ENCODE measurements at places on chromosomes 1 and 21.

- DNase-seq, result no peak
Observed at GRCh38 chr1:46152016-46152415, 19.6 kb upstream of the PIK3R3 start.

GRCh38 chr1:24111996-24112779 lies at the start of gene MYOM3:
TSS of gene MYOM3 (minus strand) at chr1:24112135. CDS start at chr1:24108636, 3,499 bp downstream.
- DNase-seq, result peak; percentile 67

GRCh38 chr1:36609241-36610027 lies 126.7 kb upstream of the CSF3R start:
- peak; percentile 54 for DNase-seq

DNA sequence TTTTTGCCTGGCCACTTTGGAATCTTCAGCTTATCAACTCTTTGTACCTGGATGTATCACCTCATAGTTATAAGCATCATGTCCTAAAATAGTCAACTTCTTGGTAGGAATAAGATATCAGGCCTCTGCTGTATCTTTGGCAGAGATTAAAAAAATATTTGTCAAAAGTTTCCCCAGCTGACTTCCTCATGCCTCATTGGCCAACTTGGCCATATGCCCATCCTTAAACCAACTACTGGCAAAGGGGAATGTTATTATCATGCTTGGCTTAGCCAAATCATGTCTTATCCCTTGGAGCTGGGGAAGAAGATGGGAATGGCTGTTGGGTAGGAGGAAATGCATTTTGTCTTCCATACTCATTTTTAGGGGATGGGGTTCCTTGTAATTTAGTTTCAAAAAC lies 23.4 kb downstream of the NFASC start:
- no peak for DNase-seq

- DNase-seq, result no peak
Observed at GRCh38 chr1:10687782-10688408, 108.6 kb downstream of the CASZ1 start.

DNA sequence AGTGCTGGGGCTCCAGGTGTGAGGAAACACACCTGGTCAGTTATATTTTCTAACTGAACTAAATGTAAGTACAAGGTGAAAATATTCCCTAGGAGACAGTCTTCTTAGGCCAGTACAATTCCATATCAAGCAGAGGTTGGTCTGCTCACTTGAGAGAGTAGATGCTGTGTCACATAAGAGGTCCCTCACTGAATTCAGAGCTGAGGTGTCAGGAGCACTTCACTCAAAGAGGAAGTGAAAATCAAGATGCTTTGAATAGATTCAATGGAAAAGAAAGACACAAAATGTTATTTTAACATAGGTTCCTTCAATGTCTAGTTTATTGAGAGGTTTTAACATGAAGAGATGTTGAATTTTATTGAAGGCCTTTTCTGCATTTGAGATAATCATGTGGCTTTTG lies 4.3 kb upstream of the FCRL3 start:
- no peak for DNase-seq

- DNase-seq, result peak; percentile 82
Observed at GRCh38 chr1:36178471-36179219, 22.7 kb downstream of the MAP7D1 start.

- no peak for DNase-seq
Observed at GRCh38 chr1:32272557-32273390, 19.1 kb upstream of the HDAC1 start.

- no peak for DNase-seq
Observed at GRCh38 chr1:203227371-203228083, 1.9 kb downstream of the CHIT1 start.

- peak; percentile 19 for DNase-seq
Observed at GRCh38 chr1:165143437-165144065, 213.0 kb downstream of the LMX1A start.

- DNase-seq, result peak; percentile 88
Observed at GRCh38 chr21:15063814-15064575, 805 bp downstream of the NRIP1 start.

- no peak for DNase-seq
Observed at GRCh38 chr1:19360016-19360415, 47.9 kb downstream of the SLC66A1 start.

DNA sequence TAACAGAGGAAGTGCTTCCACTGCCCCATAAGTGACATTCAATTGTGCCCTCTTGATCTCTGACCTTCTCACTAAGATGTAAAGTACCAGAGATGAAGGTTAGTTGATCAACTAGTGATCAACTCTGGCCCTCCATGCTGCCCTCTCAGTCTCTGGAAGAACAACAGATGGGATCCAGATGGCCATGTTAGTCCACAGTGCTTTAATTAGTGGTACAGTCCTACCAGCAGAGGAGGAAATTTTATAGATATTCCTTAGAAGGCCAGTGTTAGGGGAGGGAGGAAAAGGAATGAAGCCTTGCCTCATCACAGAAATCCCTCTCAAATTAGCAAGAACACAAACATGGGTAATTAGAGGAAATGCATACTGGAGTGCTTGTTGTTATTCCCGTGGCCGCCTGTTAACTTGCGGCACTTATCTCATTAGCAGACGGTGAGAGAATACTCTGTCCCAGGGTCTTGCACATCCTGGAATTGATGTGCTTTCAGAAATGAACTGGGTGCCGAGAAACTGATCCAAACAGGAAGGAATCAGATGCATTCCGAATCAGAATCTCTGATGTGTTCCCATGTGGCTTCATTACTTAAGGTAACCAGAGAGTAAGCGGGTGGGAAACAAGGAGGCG lies 91.1 kb upstream of the RGS4 start:
- no peak for DNase-seq

GRCh38 chr1:202186327-202186726 lies 7.3 kb upstream of the LGR6 start:
- no peak for DNase-seq

- DNase-seq, result no peak
Observed at GRCh38 chr1:37149296-37149695, 115.0 kb upstream of the GRIK3 start.

DNA sequence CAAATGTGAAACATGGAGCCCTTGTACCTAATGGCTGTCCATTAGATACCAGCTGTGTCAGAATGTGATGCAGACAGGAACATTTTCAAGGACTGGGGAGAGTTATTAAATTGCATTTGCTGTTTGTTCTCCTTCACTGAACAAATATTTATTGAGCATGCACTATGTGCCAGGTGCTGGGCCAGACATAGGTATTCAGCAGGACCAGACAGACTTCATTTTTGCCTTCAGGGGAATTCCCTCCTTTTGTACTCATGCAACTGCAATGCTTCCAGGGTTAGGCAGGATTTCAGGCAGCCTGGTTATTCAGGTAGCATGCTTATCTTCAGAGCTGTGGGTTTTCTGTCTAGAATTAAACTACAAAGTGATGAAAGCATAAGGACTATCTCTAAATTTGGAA lies 64.2 kb upstream of the SMYD2 start:
- DNase-seq, result peak; percentile 51

GRCh38 chr21:34592120-34592955 lies 22.6 kb downstream of the RCAN1 start:
- DNase-seq, result peak; percentile 84

DNA sequence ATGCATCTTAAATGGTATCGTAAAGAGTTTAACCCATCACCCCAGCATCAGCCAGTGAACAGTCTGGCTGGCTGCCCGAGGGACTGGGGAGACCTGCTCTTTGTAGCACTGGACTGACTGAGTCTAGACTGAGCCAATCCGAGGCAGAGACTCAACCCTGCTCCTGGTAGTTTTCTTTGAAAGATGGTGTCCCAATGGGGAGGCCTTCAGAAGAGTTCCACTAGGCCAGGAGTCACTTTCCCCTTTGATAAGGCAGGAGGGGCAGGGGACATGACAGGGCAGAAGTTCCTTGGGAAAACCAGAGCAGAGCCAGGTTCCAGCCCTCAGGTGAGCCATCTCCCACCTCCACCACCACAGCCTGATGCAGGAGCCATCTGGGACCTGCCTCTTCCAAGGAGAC lies 203.5 kb downstream of the CAMTA1 start:
- no peak for DNase-seq

GRCh38 chr1:4267381-4268261 lies 367.5 kb upstream of the C1orf174 start:
- DNase-seq, result no peak

- DNase-seq, result no peak
Observed at GRCh38 chr1:41739061-41739955, 179.4 kb downstream of the HIVEP3 start.

GRCh38 chr1:14724678-14725077 lies 126.2 kb downstream of the KAZN start:
- no peak for DNase-seq

GRCh38 chr1:59305188-59305587 lies 8.3 kb downstream of the FGGY start:
- no peak for DNase-seq

DNA sequence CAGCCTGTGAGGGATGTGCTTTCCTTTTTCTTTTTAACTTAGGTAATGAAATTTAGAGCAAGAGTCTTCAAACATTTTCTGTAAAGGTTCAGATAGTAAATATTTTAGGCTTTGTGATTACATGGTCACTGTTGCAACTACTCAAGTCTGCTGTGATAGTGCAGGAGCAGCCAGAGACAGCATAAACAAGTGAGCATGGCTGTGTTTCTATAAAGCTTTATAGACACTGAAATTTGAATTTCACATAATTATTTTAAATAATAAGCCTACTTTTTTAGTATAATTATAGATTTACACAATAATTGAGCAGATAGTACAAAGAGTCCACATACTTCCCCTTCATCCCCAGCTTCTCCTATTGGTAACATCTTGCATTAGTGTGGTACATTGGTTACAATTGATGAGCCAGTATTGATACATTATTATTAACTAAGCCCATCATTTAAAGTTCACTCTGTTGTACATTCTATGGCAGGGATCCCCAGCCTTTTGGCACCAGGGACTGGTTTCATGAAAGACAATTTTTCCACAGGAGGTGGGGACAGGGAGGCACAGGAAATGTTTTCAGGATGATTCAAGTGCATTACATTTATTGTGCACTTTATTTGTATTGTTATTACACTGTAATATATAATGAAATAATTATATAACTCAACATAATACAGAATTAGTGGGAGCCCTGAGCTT lies 3.0 kb downstream of the ATF6 start:
- DNase-seq, result no peak

DNA sequence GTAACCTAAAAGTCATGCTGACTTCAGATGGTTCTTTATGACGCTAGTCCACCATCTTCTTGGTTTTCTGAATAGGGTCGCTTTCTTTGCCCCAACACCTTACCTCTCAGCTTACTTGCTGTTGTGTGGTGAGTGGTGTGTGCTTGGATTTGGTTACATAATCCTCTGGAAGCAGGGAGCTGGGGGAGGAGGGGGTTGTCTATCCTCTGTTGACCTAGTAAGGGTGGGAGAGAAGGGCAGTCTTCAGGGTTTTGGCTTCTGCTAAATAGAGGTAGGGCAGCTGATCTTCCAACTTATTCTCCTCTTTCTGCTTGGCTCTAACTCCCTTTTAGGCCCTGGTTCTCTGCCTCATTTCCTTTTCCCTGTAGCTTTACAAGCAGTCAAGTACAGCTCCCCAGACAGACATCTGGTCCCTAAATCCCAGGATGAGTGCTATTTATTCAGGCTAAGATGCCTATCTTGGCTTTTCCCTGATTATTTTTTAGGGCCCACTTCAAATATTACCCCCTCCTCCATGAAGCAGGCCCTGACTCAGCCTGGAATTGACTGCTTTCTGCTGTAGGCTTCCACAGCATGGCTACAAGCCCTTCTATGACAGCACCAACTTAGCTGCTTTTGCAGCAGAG lies 6.4 kb upstream of the REN start:
- DNase-seq, result no peak

DNA sequence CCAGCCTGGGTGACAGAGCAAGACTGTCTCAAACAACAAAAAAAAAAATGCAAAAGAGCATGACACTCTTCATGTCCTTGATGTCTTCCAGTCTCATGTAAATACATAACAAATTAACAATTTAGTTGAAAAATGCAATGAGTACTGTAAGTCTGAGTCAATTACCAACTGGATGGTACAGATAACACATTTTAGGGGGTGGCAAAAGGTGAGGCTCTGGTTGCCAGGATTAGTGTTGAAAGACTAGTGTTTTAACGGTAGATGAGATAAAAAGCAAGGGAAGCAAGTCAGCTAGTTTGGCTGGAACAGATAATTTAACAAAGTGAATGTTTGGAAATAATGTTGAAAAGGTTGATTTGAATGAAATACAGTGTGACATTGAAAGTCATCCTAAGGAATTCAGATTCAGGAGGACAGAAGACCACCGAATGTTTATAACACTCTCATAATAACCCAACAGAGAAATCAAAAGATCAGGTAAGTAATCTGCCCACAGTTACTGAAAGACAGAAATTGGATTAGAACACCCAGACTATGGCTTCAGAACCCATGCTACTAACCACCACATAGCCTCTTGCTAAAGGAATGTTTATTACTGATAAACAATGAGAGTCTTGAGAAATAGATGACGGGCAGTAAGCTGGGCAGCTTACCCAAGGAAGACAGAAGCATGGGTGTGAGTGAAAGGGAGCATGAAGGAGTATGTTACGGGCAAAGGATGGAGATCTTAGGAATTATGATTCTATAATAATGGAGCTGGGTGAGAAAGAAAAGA lies 312.4 kb downstream of the HMCN1 start:
- no peak for DNase-seq

GRCh38 chr1:70051926-70052325 lies 153.5 kb downstream of the LRRC40 start:
- DNase-seq, result no peak

DNA sequence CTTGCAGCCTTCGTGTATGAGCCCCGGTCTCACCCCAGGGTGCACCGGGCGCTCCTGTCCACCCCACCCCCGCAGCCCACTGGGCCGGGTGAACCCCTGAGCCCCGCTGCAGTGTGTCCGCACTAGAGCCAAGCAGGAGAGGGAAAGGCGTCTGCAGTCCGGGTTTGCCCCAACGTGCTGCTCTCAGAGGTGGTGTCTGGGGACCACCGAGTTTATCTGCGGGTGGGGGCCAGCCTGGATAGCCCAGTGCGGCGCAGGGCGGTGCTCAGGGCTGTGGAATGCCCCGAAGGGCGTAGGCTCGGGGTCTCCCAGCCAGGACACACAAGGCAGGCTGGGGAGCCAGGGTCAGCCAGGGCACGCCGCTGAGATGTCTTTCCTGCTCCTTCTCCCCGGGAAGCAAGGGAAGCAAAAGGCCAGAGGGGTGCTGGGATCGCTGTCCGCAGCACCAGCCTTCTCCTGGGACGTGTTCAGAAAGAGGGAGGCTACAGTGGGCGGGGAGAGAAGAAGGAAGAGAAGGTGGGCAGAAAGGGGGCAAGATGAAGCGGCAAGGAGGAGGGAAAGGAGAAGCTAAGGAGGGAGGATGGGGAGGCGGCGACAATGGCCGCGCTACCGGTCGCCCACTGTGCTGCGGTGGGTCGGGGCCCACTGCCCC lies 56.6 kb downstream of the MAB21L3 start:
- DNase-seq, result no peak

GRCh38 chr1:244056577-244056976 lies 5.5 kb downstream of the ZBTB18 start:
- DNase-seq, result no peak

Measured in pancreas (tissue), 10 donors.